ENCODE measurements at places on chromosomes 16 and 17. TPM values are rescaled to one million over a fixed set of nuclear protein-coding genes. Genes with fewer than 3 reads are reported as not detected.
A peak's percentile ranks its signal among the peaks of the same experiment; 100 is the strongest.

DNA sequence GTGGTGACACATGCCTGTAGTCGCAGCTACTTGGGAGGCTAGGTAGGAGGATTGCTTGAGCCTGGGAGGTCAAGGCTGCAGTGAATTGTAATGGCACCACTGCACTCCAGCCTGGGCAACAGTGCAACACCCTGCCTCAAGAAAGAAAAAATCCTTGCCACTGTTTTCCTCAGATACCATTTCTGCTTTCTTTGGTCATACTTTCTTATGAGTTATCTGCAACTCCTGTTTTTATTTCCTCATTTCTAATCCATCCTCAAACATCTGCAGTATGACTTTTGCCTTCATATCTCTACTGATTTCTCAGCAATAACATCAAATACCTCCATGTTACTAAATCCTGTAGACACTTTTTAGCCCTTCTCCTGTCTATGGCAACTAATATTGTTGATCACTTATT lies 3.1 kb upstream of the AP2B1 start:
- DNase-seq, result no peak

DNA sequence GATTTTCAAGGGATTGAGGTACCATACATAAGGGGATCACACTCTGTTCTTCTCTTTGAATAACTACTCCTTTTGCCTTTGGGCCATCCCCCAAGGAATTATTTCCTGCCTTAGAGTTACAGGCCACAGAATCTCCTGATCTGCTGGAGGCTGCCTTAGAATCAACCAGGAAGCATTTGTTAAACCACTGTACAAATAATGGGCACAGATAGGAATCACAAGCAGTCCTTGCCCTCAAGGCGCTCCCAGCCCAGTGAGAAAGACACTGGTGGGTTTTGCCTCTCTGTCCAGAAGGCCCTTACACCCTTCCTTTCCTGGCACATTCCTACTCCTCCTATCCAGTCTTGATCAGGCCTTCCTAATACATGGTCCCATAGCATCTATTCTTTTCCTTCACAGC lies 45.9 kb downstream of the MRTFB start:
- DNase-seq, result no peak

DNA sequence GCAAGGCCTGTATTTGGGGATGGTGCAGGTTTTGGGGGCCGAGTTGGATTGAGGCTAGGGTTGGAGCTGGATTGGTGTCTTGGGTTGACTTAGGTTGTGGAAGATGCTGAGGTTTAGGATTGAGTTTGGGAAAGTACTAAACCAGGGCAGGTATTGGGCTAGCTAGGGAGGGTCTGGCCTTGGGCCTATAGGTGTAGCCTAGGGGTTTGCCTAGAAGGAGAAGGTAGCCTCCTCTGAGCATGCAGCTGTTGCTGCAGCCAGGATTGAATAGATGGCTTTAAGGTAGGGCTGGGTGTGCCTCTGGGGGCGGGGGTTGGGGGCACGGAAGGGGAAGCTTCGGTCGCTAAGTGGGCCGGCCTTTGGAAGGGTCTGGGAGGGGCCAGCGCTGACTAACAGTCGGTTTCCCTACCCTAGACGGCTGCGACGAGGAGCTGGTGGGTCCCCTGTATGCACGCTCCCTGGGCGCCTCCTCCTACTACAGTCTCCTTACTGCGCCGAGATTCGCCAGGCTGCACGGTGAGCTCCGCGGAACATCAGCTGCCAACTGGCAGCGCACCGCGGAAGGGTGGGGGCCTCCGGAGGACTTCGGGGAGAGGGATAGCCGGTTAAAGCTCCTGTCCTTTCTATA lies 1.2 kb downstream of the CNTNAP1 start:
- DNase-seq, result peak; percentile 46

DNA sequence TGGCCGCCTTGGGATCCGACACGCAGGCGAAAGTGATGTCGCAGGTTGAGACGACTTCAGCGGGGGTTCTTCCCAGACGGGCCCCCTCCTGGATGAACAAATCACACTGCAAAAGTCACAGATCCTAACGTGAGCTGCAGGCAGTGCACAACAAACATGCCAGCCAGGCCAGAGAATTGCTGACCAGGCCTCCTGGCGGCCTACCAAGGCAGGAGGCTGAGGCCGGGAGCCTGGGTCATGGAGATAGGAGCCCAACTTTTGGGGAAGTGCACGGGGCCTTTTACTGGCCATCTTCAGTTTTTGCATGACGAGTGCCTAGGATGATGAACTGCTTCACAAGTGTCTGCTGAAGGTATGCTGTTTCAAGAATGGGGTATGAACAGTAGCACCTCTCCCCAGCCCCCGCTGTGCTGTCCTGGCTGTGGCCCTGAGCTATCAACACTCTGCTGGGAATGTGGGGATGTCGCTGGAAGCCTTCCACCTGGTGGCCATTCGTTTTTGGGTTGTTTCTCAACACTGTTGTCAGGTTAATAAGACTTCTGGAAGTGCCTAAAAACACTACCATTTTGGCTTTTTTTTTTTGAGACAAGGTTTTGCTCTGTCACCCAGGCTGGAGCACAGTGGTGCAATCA lies 12.2 kb upstream of the ROGDI start:
- DNase-seq, result no peak

DNA sequence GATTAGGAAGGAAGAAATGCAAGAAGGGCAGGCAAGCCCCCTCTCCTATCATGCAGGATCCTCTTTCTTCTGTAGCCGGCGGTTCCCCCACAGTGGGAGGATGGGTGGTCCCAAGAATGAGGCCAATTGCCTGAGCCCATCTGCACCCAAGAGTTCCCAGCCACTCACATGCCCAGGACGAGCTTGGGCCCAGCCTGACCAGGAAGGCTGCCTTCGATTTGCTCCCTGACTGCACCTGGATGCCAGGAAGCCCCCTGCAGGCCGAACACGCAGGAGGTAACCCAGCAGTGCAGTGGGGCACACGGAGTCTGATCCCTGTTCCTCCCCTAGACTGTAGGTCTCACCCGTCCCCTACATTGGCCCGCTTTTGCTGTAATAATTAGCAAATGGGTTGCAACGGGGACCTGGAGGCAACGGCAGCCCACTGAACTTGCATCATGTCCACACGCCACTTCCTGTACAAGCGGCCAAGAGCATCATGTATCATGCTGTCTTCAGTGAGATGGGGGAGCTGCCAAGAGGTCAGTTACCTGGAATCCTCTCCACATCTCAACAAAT lies 67.5 kb downstream of the AMFR start:
- no peak for DNase-seq

DNA sequence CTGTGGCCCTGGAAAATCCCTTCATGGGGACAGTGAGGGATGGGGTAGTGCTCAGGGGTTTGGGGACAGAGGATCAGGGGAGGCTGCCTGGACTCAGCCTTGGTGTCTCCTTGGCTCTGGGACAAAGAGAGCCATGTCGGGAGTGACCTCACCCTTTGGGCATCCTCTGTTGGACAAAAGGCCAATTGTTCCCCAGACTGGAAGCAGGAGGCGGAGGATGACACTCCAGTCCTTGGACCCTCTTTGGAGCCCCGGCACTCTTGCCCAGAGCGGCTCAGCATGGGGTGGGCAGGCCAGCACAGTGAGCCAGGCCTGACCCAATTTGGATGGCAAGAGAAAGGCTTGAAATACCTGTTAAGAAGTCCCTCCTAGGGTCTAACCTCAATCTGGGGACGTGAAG lies 39.4 kb upstream of the PHB1 start:
- DNase-seq, result peak; percentile 29

- DNase-seq, result no peak
Measured at GRCh38 chr16:89297156-89297874, 79.8 kb downstream of the ZNF778 start.

GRCh38 chr17:28055546-28056275 lies 13.2 kb downstream of the NLK start:
- DNase-seq, result no peak

Gene C17orf50
- not detected for total RNA-seq

- no peak for DNase-seq
Measured at GRCh38 chr17:7831233-7831632, 2.8 kb upstream of the KDM6B start.

- no peak for DNase-seq
Measured at GRCh38 chr16:55207693-55208428, 116.1 kb upstream of the IRX6 start.

GRCh38 chr17:82938873-82939620 lies 99.2 kb upstream of the ZNF750 start:
- no peak for DNase-seq

GRCh38 chr16:30491744-30492308 lies 19.3 kb downstream of the ITGAL start:
- DNase-seq, result peak; percentile 83

DNA sequence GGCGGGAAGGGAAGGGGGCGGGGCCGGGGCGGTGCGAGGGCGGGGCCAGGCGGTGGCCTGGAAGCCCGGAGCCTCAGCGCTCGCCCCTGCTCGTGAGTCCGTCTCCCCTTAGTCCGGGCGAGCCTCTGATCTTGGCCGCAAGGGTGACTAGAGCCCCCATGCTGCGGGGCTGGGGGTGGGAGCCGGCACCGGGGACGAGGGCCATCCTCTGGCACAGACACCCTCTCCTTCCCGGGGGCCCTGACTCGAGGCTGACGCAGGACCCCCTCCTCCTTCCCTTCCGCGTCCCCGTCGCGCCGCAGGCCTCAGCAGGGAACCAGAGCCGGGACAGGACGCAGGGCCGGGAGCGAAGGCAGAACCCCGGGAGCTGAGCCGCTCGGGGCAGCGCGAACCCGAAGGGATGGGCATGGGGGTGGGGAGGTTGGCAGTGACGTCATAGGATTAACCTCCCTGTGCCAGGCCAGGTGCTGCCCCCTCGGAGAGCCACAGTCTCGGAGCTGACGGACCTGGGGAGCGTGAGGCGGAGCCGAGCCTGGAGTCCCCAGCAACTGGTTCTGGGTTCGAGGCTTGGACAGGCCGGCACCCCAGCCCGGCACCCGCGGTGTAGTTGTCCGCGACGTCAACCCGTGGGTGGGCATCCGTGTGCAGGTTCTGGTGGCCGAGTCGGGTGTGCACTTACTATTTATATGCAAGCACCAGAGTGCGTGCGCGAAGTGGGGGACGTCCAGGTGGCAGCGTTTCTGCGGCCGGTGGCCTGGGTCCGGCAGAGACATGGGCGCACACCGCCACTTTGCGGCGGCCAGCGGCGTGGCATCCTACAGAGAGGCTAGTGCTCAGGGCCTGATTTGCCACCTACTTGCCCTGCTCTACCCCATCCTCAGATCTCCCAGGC lies 503 bp upstream of the PLCD3 start:
- DNase-seq, result peak; percentile 70

DNA sequence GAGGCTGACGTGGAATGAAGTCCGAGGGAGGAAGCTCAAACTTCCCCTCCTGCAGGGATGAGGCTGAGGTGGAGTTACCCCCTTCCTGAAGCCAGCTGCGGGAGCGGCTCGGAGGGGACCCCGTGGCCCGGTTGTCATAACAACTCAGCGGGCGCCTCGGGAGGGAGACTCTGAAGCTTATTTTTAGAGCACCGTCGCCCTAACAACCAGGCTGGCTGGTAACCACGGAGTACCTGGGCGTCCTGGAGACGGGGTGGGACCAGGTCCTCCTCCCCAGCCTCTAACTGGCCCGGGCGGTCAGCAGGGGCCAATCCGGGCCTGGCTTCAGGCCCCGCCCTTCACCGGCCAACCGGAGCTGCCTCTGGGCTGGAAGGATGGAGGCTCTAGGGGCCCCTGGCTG lies 27.7 kb downstream of the NECAB2 start:
- DNase-seq, result peak; percentile 10

DNA sequence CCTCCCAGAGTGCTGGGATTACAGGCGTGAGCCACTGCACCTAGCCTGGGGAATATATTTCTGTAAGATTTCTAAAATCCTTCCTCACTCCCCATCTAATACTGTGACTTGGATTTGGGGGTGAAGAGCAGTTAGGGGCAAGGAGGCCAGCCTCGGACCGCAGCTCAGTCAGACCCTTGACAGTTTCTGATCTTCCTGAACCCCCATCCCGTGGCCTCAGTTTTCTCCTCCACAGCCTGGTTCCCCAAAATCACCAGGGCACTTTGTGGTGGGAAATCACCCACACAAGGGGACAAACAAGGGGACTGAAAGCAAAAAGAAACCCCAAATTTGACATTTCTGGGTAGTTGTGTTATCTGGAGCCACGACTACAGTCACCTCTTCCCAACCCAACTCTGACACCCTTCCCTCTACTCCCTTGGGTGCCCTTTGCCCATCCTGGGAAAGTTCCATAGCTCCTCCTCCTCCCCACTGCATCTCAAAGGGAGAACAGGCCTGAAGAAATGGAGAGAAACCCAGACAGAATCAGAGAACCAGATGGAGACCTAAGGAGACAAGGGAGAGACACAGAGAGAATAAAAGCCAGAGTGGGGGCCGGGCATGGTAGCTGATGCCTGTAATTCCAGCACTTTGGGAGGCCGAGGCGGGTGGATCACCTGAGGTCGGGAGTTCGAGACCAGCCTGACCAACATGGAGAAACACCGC lies 2.8 kb upstream of the STAT5A start:
- DNase-seq, result no peak

DNA sequence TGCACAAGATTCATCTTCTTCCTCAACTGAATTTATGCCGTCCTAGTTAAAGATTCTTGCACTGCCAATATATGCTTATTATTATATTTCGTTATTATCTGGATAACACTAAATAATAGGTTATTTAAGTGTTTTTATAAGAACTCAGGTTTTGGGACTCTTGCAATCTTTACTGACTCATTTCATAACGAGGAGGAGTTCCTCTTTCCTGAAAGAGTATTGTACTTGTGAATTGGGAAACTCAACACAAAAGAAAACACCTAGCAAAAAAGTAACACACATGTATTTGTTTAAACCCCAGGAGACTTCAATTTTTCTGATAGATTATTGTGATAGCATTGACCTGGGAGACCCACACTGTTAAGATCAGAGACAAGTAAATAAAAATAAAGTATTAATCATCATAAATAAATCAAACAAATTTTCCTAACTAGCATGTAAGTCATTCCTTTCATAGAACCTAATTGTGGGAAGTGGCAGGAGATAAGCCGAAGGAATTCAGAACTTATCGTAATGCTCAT lies 505.8 kb downstream of the KCNJ2 start:
- DNase-seq, result no peak

Gene PHOSPHO1
- under 0.01 TPM for total RNA-seq

DNA sequence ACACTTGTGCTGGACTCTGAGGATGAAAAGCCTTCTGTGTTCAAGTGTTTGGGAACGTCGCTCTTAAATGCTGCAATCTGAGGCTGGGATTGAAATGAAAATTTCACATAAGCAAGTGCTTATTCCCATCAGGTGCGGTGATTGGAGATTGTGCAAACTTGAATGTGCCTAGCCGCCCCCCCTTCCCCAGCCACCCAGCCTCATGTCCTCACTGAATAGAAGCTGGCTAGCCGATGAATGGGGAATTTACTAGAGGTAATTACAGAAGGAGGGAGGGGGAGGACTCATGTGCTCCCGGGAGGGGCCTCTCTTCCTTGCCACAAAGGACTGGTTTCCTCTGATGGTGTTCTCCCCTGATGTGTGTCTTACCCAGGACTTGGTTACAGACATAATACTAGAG lies 544.8 kb upstream of the EEF2KMT start:
- no peak for DNase-seq

Gene NPIPB6
- 0.18 TPM for total RNA-seq

Gene COX6A2
- not detected for total RNA-seq

GRCh38 chr16:11258553-11259492 lies 2.8 kb upstream of the SOCS1 start:
- DNase-seq, result no peak

Data from IMR-90 (cell line).